ENCODE measurements at places on chromosomes 12 and 14.

- H3K27ac ChIP-seq: peak overlapping the region; percentile 51
- peaks cover 12% of the 10 kb centered on the region for H3K4me1 ChIP-seq
- H3K27me3 ChIP-seq: no peaks in the 10 kb centered on the region
- H3K4me3 ChIP-seq: no peak overlapping the region
Observed at GRCh38 chr14:92568621-92569479, 55.3 kb downstream of the RIN3 start.

GRCh38 chr14:51219473-51220448, 20.3 kb upstream of the TMX1 start:
- no peaks in the 10 kb centered on the region for H3K4me1 ChIP-seq
- H3K4me3 ChIP-seq: no peak overlapping the region
- no peak for DNase-seq
- no peaks in the 10 kb centered on the region for H3K27me3 ChIP-seq

DNA sequence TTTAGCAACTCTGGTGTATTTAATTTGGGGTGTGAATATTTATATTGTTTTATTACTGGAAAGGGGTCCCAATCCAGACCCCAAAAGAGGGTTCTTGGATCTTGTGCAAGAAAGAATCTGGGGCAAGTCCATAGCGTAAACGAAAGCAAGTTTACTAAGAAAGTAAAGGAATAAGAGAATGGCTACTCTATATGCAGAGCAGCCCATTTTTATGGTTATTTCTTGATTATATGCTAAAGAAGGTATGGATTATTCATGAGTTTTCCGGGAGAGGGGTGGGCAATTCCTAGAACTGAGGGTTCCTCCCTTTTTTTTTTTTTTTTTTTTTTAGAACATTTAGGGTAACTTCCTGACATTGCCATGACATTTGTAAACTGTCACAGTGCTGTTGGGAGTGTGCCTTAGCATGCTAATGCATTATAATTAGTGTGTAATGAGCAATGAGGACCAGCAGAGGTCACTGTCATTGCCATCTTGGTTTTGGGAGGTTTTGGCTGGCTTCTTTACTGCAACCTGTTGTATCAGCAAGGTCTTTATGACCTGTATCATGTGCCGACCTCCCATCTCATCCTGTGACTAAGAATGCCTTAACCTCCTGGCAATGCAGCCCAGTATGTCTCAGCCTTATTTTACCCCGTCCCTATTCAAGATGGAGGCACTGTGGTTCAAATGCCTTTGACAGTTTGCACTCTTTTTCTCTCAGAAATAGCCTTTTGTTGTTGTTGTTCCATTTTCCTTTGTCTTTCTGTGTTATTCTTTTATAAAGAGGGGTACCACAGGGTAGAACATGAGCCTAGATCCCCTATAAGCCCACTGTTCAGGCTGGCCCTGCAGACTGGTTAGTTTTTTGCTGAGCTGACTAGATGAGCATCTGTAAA, 75.5 kb upstream of the DCD start:
- no peak overlapping the region for H3K4me3 ChIP-seq
- peaks cover 3% of the 10 kb centered on the region for H3K27me3 ChIP-seq
- no peaks in the 10 kb centered on the region for H3K36me3 ChIP-seq

- peaks cover 30% of the 10 kb centered on the region for H3K27me3 ChIP-seq
- H3K4me1 ChIP-seq: no peaks in the 10 kb centered on the region
- no peak overlapping the region for H3K4me3 ChIP-seq
- no peaks in the 10 kb centered on the region for H3K36me3 ChIP-seq
- DNase-seq: no peak
- no peak overlapping the region for H3K27ac ChIP-seq
Observed at GRCh38 chr14:100669468-100669867, 57.2 kb upstream of the DLK1 start.

GRCh38 chr14:67853715-67854114, 34.1 kb downstream of the RAD51B start:
- no peaks in the 10 kb centered on the region for H3K27me3 ChIP-seq
- peaks cover under 1% of the 10 kb centered on the region for H3K4me1 ChIP-seq
- no peak overlapping the region for H3K4me3 ChIP-seq
- H3K36me3 ChIP-seq: peaks cover 7% of the 10 kb centered on the region
- no peak overlapping the region for H3K27ac ChIP-seq

GRCh38 chr14:49614196-49614595, 6.2 kb downstream of the RPL36AL start:
- peaks cover 25% of the 10 kb centered on the region for H3K4me1 ChIP-seq
- DNase-seq: no peak
- H3K36me3 ChIP-seq: peaks cover 32% of the 10 kb centered on the region
- H3K27me3 ChIP-seq: no peaks in the 10 kb centered on the region
- H3K4me3 ChIP-seq: no peak overlapping the region

GRCh38 chr14:52271538-52271937, 4.0 kb downstream of the PTGDR start:
- no peak overlapping the region for H3K4me3 ChIP-seq
- H3K27me3 ChIP-seq: peaks cover 38% of the 10 kb centered on the region
- DNase-seq: no peak
- no peaks in the 10 kb centered on the region for H3K36me3 ChIP-seq
- peaks cover 18% of the 10 kb centered on the region for H3K4me1 ChIP-seq
- no peak overlapping the region for H3K27ac ChIP-seq

DNA sequence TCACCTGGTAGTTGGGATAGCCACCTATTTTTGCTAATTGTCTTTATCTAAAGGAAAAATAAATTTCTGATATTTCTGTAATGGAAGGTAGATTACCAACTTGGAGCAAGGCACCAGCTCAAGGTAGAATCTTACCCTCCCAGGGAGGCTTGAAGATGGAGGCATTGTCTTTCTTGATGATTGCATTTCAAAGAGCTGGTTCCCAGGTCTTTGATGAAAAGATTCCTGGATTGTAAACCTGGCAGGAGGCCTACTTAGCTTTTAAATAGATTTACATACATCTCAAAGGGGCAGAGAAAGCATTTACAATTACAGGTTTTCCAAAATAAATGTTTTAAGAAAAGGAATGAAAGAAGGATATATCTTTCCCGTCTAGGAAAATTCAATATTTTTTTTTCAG, 729.2 kb downstream of the LRFN5 start:
- no peak for DNase-seq
- H3K4me1 ChIP-seq: no peaks in the 10 kb centered on the region
- no peak overlapping the region for H3K27ac ChIP-seq
- no peak overlapping the region for H3K4me3 ChIP-seq
- no peaks in the 10 kb centered on the region for H3K27me3 ChIP-seq

DNA sequence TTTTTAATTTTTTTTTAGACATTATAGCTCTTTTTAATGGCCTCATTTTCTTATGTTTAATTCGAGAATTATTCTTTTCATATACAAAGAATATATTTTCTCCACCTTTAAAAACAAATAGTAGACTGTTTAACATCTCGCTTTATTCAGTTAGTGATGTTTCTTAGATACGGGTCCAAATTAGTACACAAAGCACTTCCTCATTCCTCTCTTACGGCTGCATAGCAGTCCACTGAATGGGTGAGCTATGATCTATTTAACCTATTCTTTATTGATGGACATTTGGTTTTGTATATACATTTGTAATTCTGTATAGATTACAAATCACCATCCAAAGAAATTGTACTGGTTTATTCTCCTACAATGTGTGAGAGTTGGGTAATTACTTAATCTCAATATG, 8.3 kb upstream of the GPR162 start:
- no peak for DNase-seq
- H3K36me3 ChIP-seq: peaks cover 41% of the 10 kb centered on the region
- H3K4me1 ChIP-seq: peaks cover 21% of the 10 kb centered on the region
- no peak overlapping the region for H3K27ac ChIP-seq
- no peak overlapping the region for H3K4me3 ChIP-seq
- no peaks in the 10 kb centered on the region for H3K27me3 ChIP-seq

DNA sequence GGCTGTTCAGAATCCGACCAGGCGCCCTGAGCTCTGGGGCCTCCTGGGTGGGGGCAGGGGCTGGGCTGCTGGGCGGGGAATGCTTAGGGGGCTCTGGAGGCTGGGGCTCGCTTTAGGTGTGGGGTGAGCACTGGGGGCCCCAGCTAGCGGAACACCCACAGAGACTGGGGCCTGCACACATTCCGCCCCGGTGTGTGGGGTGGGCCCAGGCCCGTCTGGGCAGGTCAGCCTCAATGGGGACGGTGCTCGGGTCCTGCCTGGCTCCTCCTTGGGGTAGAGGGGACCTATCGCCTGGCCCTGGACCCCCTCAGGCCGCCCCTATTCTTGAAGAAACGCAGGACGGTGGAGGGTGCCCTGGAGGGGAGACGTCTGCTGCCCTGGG, 364.8 kb downstream of the TMEM121 start:
- no peaks in the 10 kb centered on the region for H3K36me3 ChIP-seq
- H3K27ac ChIP-seq: no peak overlapping the region

GRCh38 chr14:76277586-76278130, 98.3 kb upstream of the ESRRB start:
- no peak overlapping the region for H3K4me3 ChIP-seq
- no peaks in the 10 kb centered on the region for H3K36me3 ChIP-seq
- no peak for DNase-seq

DNA sequence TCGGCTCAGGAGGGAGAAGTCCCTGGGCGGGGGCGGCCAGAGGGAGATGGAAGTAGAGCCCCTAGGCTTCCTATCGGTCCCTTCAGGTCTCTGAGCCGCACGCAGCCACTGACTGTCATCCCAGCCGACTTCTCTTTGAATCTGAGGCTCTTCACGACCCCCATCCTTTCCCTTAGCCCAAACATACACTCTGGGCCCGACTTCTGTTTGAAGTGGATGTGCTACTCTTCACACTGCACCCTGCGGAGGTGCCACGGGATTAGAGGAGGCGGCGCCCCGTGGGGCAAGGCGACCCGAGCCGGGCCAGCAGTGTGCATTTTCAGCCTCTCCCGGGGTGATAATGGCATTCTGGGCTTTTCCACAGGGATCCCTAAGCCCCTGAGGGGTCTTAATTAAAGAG, 6.0 kb upstream of the DACT1 start:
- DNase-seq: no peak
- H3K4me1 ChIP-seq: peaks cover 15% of the 10 kb centered on the region
- H3K27ac ChIP-seq: no peak overlapping the region
- no peaks in the 10 kb centered on the region for H3K36me3 ChIP-seq
- H3K4me3 ChIP-seq: no peak overlapping the region
- peaks cover 2% of the 10 kb centered on the region for H3K27me3 ChIP-seq

- DNase-seq: no peak
- H3K4me1 ChIP-seq: no peaks in the 10 kb centered on the region
- no peak overlapping the region for H3K27ac ChIP-seq
- H3K36me3 ChIP-seq: no peaks in the 10 kb centered on the region
- H3K4me3 ChIP-seq: no peak overlapping the region
Observed at GRCh38 chr12:50032854-50033581, 7.7 kb upstream of the RACGAP1 start.

GRCh38 chr12:132726386-132726785, 15.7 kb downstream of the PGAM5 start:
- H3K4me3 ChIP-seq: no peak overlapping the region
- DNase-seq: no peak
- H3K36me3 ChIP-seq: peaks cover 74% of the 10 kb centered on the region
- no peak overlapping the region for H3K27ac ChIP-seq

DNA sequence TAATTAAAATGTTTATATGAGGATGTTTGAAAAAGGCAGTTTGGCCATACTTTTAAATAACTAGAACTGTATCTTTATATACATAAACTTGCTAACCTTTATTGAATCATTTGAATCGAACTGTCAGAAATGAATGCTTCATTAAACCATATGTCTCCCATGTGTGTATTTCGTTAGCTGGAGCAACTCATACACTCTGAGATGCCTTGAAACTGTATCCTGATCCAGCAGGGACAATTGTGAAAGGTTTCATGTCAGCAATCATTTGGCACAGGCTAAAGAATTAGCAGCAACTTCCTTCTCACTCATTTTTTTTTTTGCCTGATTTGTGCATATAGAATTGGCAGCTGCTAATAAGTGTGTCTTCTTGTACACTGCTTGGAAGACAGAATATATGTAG, 109.9 kb downstream of the NAV3 start:
- DNase-seq: no peak
- no peaks in the 10 kb centered on the region for H3K36me3 ChIP-seq
- no peaks in the 10 kb centered on the region for H3K4me1 ChIP-seq
- H3K4me3 ChIP-seq: no peak overlapping the region
- no peak overlapping the region for H3K27ac ChIP-seq

DNA sequence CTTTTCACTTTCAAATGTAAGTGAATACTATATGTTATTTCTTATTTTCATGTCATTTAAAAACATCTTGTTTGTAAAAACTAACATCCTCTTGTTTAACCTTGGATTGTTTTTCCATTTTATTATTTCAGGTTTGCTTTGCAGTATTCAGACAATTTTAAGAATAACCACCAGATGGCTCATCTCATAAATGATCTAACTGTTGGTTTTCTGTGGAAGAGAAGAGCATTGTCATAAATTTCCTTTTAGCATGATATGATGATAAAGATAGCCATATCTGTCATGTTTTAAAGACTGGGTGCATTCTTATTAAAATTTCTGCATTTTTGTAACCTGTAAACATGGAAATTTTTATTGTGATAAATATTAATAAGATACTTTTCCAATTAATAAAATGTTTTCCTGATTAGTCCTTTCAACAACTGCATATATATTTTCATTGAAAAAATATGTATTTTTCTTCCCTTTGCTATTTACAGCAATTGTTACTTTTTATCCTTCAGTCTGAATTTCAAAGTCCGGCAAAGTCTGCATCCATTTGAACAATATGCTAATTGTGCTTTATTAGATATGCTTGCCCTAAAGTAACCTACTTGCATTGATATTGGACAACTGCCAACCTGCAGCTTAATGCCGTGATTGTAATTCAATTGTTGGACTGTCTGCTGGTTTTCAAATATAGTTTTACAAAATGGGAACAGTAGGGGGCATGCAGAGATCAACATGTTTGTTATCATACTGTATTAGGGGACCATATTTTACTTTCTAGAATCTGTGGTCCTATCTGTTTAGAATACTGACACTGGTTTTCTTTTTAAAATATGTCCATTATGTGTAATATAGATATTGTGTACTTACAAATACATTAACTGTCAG, 163.4 kb downstream of the GARIN6 start:
- H3K36me3 ChIP-seq: no peaks in the 10 kb centered on the region
- no peaks in the 10 kb centered on the region for H3K27me3 ChIP-seq
- no peak overlapping the region for H3K4me3 ChIP-seq

- H3K27ac ChIP-seq: peak overlapping the region; percentile 86
- H3K4me3 ChIP-seq: peak overlapping the region; percentile 100
- peaks cover 80% of the 10 kb centered on the region for H3K4me1 ChIP-seq
- DNase-seq: no peak
Observed at GRCh38 chr12:55934773-55935172, 3.8 kb downstream of the DGKA start.

- no peak overlapping the region for H3K27ac ChIP-seq
- no peak for DNase-seq
- no peaks in the 10 kb centered on the region for H3K36me3 ChIP-seq
- no peak overlapping the region for H3K4me3 ChIP-seq
- no peaks in the 10 kb centered on the region for H3K27me3 ChIP-seq
- peaks cover 25% of the 10 kb centered on the region for H3K4me1 ChIP-seq
Observed at GRCh38 chr14:55449116-55449515, 8.7 kb upstream of the TBPL2 start.

GRCh38 chr12:13437541-13437940, 241.0 kb downstream of the EMP1 start:
- DNase-seq: no peak
- peaks cover 3% of the 10 kb centered on the region for H3K27me3 ChIP-seq
- no peaks in the 10 kb centered on the region for H3K36me3 ChIP-seq
- no peaks in the 10 kb centered on the region for H3K4me1 ChIP-seq
- no peak overlapping the region for H3K27ac ChIP-seq

DNA sequence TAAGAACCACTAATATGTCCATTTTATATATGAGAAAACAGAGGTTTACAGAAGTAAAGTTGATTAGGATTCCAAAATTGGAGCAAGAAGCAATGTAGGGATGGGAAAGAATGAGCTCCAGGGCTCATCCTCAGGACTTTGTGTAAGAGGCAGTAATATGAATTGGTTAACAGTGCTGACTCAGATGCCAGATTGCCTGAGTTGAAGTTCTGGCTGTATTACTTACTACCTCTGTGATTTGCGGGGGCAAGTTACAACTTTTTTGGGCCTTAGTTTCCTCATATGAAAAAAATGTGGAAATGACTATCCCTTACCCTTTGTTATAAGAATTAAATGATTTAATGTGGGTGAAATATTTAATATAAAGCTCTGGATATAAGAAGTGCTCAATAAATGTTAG, 35.1 kb upstream of the PPP2R5E start:
- no peaks in the 10 kb centered on the region for H3K4me1 ChIP-seq
